ENCODE measurements at places on chromosomes 16 and 17. TPM values are rescaled to one million over a fixed set of nuclear protein-coding genes. Genes with fewer than 3 reads are reported as not detected.

JMJD6 gene
- polyA plus RNA-seq, result 30.1 TPM

GRCh38 chr17:17206913-17207335 lies 791 bp upstream of the PLD6 start:
- no peak for DNase-seq

- DNase-seq, result no peak
These were observed 1.7 kb downstream of the JPH3 start for GRCh38 chr16:87603684-87604633.

DNA sequence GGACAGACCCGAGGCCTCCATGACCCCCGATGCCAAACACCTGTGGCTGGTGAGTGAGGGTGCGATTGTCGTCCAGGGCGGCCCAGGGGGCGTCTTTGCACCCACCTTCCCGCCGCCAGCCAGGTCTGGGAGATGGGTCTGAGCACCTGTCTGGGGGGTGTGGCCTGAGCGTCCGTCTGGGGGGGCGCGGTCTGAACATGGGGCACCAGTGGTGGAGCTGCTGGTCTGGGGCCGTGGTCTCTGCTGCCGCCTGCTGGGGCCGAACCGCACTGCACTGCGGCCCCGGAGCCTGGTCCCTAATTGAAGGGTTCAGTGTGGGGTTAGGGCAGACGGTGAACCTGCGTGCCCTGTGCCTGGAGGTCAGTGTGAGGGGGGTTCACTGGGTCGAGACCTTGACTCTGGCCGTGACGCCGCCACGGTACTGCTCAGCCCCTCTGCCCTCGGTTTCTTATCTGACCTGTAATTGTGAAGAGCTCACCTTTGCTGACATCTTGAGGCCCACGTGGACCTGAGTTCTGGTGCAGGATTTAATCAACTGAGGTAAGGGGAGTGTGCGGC lies 12.6 kb upstream of the TCF25 start:
- peak; percentile 54 for DNase-seq

DNA sequence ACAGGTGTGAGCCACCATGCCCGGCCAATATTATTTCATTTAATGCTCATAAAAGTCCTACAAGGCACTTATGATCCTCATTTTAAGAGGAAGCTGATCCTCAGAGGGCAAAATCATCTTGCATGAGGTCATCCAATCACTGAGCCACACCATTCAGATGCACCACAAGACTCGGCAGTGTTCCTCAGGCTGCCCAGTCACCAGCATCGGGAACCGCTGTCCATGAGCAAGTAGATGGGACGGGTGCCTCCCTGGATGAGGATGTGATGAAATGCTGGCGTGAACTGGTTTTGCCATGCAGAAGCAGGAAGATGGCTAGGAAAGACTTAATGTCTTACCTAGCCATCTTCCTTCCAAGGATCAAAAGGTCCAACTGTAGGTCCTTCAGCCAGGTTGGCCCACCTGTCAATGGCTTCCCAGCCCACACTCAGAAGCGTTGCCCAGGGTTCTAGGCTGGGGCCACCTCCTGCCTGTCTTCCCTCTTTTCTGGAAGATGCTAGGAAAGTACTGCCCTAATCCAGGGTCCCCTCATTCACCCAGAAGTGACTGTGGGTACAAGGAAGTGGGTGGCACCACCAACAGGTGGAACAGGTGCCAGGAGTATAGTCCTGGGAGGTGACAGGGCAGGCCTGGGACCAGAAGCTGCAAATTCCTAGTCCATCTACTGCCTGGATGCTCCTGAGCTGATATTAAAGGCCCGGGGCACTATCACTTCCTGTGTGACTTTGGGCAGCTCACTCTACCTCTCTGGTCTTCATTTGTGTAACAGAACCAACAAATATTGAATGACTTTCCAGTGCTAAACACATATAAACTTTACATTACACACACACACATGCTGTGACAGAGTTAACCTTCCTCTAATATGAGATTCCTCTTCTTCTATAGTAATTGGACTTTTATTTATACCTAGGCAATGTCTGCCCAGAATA lies 32.2 kb upstream of the CRYBA1 start:
- DNase-seq, result no peak

DNA sequence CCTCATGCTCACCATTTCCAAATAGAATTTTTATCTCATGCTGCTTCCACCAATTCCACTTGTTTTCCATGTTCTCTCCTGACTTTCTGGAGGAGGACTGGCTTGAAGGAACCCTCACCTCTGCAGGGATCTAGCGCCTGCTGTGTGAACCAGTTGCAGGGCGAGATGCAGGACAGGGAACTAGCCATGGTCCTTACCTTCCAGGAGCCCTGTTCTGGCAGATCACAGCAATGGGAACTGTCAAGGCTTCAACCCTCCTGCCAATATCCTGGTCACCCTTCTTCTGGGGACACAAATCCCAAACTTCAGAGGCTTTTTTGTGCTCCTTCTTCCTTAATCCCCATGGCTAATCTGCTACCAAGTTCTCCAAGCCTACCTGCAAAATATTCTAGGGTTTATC lies 60.4 kb upstream of the MMP2 start:
- no peak for DNase-seq

TNK1 gene
- 1.8 TPM for polyA plus RNA-seq

- no peak for DNase-seq
These were observed 30.3 kb downstream of the CPSF4L start for GRCh38 chr17:73231395-73231794.

CACNG4 gene
- polyA plus RNA-seq, result 0.08 TPM

DNA sequence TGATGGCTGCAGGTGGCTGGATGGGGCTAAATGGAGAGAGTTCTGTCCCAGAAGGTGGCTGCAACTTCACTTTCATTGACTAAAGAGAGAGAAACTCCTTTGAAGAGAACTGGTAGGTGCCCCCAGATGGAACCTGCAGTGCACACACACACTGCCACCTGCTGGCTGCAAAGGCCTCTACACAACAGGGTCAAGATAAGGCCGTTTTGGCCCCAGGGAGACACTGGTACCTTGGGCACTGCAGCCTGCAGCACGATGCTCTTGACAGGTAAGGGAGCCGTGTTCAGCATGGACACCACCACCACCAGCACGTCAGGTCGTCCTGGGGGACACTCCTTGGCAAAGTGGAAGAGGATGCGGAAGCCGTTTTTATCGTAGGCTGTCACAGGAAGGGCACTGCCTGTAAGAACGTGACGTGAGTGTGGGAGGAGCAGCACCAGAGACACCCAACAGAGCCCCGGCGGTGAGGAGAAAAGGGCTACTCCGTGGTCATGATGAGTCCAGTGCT lies 22.7 kb downstream of the GGA3 start:
- peak; percentile 49 for DNase-seq

NPIPB9 gene
- 1.2 TPM for polyA plus RNA-seq

DNA sequence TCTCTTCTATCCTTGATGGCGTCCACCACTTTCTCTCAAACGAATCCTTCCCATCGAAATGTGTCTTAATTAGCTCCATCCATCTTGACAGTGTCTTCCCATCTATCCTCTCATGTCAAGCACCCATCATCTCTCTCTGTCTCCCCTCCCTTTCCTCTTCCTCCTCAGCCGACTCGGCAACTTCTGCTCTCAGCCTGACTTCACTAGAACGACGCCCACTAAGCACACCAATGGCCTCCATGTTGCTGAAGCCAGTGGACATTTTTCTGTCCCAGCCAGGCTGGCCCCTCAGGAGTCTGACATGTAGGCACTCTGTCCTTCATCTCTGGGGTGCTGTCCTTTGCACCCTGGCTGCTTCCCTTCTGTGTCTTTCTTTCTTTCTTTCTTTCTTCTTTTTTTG lies 2.5 kb upstream of the SPATA20 start:
- DNase-seq, result no peak

DNA sequence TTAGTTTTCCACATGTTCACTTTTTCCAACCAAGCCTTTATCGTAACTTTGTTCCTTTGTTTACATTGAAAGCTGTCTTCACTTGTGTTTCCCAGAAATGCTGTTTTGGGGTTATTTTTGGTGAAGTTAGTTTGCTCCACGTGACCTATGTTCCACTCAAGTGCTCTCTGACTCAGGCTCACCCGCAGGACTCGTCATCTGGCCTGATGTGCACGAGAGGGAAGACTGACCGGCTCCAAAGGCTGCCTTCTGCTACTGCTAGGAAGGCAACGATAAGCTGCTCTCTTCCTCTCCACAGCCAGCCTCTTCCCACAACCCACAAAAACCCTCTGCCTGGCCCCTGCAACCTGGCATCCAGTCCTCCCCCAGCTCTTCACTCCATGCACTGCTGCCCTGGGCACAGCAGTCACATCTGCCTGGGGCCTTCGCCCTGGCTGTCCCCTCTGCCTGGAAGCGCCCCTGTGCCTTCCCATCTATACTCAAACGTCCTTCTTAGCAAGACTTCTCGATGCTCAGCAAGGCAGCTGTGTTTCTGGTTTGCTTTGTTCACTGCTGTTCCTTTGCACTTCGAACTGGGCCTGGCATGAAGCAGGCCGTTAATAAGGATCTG lies 28.0 kb downstream of the ZCCHC14 start:
- DNase-seq, result peak; percentile 68

- peak; percentile 73 for DNase-seq
These were observed 18.0 kb upstream of the SPATA32 start for GRCh38 chr17:45279898-45280297.

- peak; percentile 23 for DNase-seq
These were observed 15.2 kb downstream of the MRM3 start for GRCh38 chr17:797236-797840.

GRCh38 chr17:4436846-4437245 lies 3.1 kb downstream of the SPNS3 start:
- no peak for DNase-seq

DNA sequence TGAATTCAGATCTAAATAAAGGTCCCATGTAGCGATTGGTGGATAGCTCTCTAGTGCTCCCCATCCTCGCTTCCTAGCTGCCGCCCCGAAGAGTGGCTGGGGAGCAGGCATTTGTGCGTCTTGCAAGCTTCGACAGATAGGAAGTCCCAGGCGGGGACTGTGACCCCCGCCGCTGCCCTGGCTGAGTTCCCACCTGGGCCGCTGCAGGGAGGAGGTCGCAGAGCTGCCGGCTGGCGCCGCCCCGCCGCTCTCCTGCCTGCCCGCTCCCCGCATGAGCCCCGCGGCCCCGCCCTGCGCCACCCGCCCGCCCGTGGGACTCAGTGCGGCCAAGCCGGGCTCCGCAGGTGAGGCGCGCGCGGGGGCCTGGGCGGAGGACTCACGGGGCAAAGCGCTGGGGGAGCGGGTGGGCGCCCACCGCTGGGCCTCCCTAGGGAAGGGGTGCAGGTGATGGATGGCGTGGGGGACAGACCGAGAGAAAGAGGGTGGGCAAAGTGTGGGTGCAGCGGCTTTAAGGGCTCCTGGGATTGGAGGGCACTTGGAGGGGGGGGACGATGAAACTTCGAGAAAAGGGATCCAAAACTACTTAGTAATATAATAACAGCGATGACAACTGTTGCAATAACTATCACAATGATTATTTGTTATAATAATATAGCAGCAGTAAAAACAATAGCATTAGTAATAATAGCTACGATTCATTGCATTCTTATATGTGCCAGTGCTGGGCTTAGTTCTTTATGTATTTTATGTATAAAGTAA lies at the start of gene OTOA:
Gene OTOA (plus strand): TSS at position 80 of the 759 bp plus-strand sequence. CDS start 14,547 bp downstream, outside the sequence.
- DNase-seq, result no peak

DNA sequence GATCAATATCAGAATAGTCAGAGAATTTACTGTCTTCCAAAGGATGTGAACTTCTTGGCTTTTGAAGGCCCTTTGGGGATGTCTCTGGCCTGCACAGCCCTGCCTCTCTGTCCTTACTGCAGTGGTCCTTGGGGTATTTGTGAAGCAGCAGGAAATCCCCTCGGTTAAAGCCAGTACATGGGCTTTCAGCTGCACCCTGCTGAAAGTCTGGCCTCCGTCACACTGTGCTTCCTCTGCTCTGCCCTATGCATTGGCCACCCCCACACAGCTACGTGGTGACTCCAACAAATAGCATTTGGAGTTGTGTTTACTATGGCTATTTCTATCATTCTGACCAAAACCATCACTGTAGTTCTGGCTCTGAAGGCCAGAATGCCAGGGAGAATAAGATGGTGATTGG lies 21.2 kb downstream of the SYCE1L start:
- no peak for DNase-seq

DNA sequence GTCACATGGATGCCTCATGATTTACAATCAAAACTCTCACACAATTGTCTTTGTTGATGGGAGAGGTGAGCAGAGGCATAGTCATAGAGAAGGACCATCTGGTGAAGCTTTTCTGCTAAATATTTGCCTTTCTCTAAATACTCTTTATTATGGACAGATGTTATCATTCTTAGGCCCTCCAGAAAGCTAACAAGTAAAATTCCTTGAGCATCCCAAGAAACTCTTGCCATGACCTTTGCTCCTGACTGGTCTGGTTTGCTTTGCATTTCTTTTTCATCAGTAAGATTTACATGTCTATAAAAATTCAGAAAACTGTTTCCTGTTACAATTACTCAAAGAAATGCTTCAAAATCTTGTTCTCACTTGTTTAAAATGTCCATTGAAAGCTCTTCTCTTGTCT lies 1336.6 kb upstream of the CDH8 start:
- no peak for DNase-seq

KIF18B gene
- polyA plus RNA-seq, result 0.19 TPM

KCNJ12 gene
- polyA plus RNA-seq, result 6.6 TPM

CHST5 gene
- 0.61 TPM for polyA plus RNA-seq

- DNase-seq, result no peak
These were observed 631 bp downstream of the CDH3 start for GRCh38 chr16:68645494-68646388.

DNA sequence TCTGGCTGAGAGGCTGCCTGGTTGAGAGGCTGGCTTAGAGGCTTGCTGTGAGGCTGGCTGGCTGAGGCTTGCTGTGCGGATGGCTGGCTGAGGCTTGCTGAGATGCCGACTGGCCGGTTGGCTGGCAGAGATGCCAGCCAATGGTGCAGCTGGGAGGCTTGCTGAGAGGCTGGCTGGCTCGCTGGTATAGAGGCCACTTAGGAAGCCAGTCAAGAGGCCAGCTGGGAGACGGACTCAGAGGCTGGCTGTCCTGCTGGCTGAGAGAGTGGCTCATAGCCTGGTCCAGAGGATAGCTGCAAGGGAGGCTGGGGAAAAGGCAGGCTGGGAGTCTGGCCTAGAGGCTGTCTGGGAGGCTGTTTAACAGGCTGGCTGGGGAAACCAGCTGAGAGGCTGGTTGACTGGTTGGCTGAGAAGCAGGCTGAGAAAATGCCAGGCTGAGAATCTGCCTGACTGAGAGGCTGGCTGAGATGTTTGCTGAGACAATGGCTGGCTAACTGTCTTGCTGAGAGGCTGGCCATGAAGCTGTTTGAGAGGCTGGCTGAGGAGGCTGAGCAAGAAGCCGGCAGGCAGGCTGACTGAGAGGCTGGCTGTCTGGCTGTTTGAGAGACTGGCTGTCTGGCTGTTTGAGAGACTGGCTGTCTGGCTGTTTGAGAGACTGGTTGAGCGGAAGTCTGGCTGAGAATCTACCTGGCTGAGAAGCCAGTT lies 37.5 kb upstream of the ACSM2B start:
- DNase-seq, result no peak

DNA sequence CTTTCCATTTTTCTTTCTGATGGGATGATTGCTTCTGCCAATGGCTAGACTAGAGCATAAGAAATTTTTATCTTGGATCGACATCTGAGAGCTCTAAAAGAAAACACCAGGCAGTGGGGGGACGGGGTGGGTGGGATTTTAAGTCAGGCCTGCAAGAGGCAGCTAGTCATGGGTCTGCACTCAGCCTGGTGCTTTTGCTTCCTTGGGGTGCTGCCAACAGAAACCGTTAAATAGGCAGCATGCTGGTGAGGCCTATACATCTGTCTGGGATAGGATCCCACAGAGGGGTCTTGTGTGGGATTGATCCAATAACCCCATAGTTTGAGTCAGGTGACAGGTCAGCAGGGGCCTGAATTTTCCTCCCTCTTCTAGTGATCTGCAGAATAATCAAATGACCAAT lies 26.9 kb downstream of the ZNRF1 start:
- no peak for DNase-seq

GRCh38 chr16:30874244-30874820 lies 19.5 kb downstream of the BCL7C start:
- no peak for DNase-seq

CDH11 gene
- polyA plus RNA-seq, result 1.4 TPM

C16orf87 gene
- polyA plus RNA-seq, result 5.1 TPM

RNF213 gene
- polyA plus RNA-seq, result 23.1 TPM

NPIPB8 gene
- 0.10 TPM for polyA plus RNA-seq

NTN1 gene
- 16.6 TPM for polyA plus RNA-seq
